ENCODE measurements at places on chromosomes 1 and 21.

- no peak for DNase-seq
Measured at GRCh38 chr21:44940116-44940631, 345 bp downstream of the SLX9 start.

DNA sequence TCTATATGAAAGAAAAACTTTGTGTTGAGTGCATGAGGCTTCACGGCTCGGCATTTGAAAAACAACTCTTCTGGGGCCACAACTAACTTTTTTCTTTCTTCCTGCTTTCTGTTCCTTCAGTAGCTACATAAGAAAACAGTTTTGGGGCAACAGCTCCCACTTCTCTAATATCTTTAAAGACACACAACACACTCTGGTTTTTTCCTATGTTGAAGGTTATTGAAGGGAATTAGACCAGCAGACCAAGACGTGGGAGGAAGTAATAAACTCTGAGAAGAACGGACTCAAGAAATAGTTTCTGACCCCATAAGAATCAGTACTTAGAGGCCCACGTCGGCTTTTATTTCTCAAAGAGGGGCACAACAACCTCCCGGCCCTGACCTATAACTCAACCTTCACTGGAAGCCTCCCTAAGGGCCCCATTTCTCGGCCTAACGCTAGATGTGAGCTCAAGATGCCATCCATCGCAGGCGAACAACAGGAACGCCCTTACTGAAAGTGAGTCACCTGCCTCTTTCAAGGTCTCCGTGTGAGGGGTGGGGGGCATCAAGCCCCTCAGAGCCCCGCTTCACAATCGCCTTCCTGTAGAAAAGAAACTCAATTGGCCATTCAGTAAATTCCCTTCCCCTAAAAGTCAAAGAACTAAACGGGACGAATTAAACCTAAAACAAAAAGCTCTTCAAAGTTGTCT, 844 bp downstream of the ZMYM6 start:
- peak; percentile 4 for DNase-seq

DNA sequence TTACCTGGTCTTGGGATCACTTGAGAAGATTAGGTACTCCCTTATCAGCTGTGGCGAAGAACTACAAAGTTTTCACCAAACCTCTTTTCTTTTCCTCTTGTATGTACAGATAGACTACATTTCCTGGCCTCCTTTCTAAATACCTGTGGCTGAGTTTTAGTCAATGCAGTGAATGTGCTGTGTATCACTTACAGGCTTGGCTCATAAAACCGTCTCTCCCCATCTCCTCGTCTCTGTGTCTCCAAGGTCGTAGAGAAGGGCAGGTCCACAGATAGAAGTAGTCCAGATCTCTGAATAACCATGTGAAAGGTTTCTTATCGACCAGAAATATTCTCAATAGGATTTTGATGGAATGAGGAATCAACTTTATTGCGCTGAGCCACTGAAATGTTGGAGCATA, 9.0 kb upstream of the JUN start:
- no peak for DNase-seq

GRCh38 chr1:4526747-4527146, 127.7 kb upstream of the AJAP1 start:
- no peak for DNase-seq

GRCh38 chr21:39661740-39662139, 49.0 kb downstream of the B3GALT5 start:
- DNase-seq, result no peak

DNA sequence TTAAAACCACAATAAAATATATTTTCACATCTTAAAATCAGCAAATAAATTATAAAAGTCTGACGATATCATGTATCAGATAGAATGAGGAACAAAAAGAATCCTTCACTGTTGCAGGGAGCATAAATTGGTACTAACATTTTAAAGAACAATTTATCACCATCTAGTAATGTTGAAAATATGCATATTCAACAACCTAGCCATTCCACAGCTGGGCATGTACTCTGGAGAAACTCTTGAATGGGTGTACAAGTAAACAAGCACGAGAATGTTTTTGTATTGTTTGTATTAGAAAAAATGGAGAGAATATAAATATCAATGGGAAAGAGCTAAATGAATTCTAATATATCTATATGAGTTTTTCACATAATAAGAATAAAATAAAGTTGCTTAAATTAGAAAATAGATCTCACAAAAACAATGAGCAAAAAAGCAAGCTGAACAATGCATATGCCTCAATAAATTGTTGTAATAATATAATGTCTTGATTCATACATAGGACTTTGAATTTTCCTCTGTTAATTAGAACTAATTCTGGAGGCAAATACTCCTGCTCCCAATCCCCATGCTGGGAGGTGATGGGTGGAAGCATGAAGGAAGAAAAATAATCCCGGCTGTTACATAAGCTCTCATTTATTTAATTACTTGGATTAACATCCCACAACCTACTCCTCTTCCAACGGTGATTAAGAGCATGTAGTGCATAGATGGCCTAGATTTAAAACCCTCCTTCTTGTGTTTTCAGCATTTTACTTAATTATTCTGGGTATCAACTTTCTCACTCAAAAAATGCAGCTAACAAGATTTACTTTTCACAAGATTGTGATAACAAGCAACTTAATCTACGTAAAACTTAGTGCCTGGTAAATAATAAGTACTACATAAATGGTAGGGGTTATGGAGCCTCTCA, 5.5 kb upstream of the FMO2 start:
- no peak for DNase-seq

DNA sequence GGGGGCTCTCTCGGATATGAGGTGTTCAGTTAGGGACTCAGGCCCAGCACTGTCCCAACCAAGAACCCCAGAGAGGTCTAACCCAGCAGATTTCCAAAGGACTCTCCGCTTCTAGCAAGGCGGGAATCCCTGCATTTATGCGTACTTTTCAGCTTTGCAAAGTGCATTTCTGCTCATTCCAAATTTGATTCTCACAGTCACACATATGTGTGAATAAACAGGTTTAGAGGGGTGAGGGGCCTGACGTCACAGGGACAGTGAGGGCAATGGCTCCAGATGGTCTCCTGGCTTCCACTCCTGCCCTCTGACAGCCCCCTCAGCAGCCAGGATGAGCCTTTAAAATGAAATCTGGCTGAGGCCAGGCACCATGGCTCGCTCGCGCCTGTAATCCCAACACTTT, 921 bp upstream of the ECE1 start:
- DNase-seq, result no peak

DNA sequence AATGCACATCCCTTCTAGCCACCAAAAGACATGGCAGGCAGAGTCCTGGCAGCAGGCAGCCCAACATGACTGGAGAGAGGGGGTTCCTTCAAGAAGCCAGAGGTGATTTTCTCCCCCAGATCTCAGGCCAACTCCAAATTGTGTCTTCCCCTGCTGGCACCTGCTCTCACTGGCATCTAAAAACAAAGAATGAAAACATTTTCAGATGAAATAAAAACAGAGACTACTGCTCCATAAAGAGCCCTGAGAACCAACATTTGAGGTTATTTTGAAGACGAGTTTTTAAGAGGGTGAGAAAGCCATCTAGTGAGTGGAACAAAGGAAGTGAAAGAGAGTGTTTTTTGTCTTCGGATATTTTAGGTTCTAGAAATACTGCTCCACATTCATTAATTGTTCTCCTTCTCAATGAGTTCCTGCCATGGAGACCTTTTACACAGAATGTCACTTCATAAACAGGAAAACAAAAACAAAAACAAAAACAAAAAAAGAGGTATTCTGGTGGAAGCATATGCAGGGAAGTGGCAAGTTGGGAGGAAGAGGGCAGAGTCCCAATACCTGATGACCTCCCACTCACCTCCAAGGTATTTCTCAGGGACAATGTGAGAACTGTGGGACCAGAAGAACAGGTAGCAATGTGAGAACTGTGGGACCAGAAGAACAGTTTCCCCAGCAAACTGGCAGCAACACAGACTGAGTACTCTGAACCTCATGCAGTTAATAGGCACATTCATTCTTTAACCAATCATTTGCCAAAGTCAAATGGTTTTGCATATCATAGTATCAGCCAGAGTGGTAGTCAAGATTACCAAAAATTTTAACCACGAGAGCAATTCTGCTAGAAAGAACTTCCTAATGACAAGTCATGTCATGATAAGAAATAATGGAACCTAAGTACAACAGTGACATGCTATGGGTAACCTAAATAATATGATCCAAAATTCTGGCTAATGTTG, 50.0 kb downstream of the KIAA0319L start:
- DNase-seq, result no peak

- no peak for DNase-seq
Measured at GRCh38 chr1:229714964-229715603, 89.0 kb downstream of the URB2 start.

GRCh38 chr1:237000191-237000590, 4.0 kb downstream of the MT1HL1 start:
- no peak for DNase-seq

- DNase-seq, result no peak
Measured at GRCh38 chr1:107954719-107955415, 10.1 kb downstream of the VAV3 start.

- no peak for DNase-seq
Measured at GRCh38 chr1:230240446-230241086, 173.5 kb downstream of the GALNT2 start.

DNA sequence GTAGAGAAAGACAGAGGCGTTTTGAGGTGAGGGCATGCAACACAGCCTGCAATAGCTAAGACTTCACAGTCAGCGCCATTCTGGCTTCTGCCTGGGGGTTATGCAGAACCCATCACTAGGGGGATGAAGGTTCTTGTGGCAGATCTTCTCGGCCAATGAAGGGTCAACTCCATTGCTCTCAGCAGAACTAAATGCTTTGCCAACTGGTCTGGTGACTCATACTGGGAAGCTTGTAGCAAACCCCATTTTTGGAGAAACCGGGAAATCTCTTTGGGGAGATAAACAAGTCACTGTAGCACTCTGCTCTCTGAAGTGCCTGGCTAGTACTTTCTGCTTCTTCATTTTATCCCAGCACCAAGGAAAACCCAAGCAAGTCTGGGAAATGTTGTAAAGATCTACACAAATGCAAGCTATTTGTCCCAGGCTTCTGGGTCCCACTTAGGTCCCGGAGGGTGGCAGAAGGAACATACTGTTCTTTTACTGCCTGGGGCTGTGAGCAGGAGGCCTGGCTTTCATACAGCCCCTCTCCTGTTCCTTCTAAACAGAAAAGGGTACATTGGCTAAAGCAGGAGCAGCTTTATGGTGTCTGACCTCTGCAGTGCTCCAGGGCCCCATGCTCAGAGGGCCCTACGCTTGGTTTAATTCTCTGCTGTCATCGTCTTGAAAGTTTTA, 28.8 kb downstream of the SHISA4 start:
- no peak for DNase-seq

DNA sequence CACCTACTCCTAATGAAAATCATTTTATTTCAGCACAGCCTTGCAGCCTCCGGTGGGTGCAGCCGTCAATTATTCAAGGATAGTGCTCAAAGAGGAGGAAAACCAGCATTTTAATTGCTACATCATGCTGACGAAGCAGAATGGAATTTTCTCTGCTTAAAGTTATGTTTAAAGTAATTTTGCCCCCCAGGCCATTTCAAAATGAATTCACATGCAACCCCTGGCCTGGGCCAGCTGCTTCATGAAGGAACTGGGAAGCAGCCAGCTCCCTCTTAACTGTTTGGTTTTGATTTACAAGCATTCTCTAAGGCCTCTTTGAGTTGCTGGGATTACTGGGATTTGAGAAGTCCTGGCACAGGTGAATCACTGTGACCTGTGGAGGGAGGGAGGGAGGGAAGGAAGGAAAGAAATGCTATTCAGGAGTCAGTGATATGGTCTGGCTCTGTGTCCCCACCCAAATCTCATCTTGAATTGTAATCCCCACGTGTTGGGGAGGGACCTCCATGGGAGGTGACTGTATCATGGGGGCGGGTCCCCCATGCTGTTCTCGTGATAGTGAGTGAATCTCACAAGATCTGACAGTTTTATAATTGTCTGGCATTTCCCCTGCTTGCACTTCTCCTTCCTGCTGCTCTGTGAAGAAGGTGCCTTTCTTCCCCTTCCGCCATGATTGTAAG, 66.0 kb downstream of the PGBD5 start:
- DNase-seq, result no peak

DNA sequence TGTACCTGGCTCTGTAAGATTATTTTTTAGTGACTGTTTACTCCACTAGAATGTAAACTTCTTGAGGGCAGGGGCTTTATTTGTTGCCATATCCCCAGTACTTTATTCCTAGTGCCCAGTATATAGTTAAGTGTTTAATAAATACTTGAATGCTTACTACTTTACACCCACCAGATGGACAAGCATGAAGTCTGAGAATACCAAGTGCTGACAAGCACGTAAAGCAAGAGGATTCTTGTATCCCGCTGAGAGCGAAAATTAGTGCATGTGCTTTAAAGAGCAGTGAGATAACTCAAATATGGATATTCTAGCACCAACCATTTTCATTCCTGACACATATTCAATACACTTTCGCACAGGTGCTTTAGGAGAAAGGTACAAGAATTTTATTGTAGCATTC, 1.5 kb upstream of the SCCPDH start:
- DNase-seq, result no peak

DNA sequence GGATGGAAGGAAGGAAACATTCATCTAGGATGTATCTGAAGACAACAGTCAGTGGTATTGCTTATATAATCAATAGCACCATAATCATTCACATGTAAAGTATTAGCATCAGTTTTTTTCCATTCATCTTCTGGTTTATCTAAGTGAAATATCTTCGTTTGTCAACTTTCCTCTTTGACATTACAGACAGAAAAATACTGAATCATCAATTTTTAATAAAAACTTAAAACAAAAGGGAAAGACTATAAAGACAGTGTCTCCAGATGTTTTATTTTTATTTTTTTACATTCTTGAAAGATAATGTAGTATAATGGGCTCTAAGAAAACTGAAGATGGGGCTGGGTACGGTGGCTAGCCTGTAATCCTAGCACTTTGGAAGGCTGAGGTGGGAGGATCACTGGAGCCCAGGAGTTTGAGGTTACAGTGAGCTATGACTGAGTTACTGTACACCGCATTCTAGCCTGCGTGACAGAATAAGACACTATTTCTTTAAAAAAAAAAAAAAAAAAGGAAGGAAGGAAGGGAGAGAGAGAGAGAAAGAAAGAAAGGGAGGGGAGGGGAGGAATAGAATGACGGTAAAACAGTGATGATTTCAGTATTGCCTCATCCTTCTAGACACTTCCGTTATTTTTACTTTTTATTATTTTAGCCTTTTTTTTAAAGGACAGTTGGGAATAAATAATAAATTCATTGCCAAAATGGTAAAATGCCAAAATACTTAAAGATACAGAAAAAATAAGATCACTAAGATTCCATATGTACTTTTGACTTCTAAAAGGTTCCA, 89.5 kb downstream of the NRIP1 start:
- no peak for DNase-seq
